ENCODE measurements at places on chromosomes 12 and 14.

DNA sequence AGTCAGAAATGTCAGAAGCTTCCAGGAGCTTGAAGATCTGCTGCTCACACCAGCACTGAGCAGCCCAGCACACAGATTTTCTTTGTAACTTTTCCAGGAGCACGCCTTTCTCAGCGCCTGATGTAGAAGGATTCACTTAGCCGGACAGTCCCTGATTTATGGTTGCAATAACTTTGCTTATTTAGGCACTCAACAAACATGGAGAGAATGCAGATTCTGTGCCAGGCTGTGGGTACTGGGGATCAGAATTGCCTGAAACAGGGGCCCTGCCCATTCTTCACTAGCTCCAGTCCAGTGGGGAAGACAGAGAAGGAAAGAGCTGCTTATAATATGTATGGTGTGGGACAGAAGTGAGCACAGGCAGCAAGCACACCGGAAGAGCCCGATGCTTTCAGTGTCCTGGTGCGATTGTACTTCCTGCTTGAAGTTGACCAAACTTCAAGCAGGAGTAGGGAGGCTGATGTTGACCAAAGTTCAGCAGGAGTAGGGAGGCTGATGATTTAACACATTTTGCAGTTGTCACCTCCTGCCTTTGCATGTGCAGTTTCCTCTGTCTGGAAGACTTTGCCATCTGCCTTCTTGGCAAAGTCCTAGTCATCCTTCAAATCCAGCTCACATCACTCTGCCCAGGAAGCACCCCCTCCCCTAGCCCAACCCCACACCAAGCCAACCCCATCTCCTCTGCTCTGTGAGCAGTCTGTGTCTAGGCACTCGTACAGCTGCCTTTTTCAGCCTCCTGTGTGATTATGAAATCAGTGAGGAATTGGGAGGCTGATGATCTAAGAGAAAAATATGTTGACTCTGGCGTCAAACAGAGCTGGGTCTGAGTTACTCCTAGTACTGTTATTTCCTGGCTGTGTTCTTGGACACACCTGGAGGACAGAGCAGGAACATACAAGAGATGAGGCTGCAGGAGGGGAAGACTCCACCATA, 12.0 kb upstream of the PRIMA1 start:
- no peak for DNase-seq

DNA sequence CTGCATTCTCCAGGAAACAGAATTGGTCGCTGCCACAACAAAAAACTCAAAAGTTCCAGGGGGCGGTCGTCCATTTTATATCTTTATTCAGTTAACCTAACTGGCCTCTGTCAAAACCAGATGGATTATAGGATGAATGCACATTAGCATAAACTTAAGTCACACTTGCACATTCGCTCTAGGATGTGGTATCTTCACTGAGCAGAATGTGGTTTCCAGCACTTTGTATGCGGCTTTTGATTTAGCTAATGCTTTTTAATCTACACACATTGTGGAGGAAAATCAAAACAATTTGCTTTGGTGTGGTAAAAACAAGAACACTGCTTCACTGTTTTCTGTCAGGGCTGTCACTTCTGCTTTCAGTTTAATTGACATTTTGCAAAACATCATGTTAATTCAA, 4.5 kb downstream of the TAS2R50 start:
- no peak for DNase-seq

DNA sequence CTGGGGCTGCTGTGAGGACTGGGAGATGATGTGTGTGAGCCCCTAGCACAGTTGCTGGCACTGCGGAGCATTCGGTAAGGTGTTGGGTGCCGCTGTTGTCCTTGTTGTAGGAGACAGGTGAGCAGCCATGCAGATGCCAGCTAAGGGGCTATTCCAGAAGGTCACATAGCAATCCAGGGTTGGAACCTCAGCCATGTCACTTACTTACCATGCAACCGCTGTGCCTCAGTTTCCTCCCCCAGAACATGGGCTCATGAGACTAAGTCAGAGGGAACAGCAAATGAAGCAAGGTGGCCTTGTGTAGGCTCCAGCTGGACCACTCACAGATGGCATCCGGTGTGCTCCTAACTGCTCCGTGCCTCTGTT, 13.2 kb downstream of the DTX1 start:
- DNase-seq: no peak

GRCh38 chr12:105775343-105775742, 363.4 kb downstream of the NUAK1 start:
- no peak for DNase-seq

GRCh38 chr14:94538070-94538740, 23.0 kb upstream of the SERPINA4 start:
- DNase-seq: peak; percentile 60

GRCh38 chr14:87133073-87133801, 859.7 kb downstream of the GALC start:
- no peak for DNase-seq

GRCh38 chr12:16323638-16324037, 23.8 kb upstream of the MGST1 start:
- no peak for DNase-seq

GRCh38 chr14:61644834-61645233, 50.5 kb upstream of the HIF1A start:
- no peak for DNase-seq

DNA sequence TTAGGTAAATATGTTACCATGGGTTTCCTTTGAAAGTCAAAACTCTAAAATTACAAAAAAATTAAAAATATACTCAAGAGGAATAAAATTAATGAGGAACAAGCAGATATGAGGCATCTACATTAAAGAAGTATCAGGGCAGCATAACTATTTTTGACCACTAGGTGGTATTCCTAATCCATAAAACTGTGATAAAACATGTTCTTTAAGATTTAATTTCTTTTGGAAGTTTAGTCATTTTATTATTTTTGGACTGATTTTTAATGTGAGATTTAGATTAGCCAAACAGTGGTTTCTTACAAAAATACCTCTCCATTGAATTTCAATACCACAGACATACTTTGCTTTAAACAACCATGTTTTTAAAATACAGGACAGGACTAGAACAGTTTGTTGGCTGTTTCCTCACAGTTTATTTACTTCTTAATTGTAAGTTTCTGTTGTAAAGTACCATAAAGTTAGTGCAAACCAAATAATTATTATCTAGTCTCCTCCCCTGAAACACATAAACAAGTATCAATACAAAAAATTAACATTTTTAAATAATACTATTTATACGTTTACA, 49.8 kb downstream of the NTS start:
- no peak for DNase-seq

GRCh38 chr14:88321692-88322503, 1.2 kb downstream of the KCNK10 start:
- no peak for DNase-seq

DNA sequence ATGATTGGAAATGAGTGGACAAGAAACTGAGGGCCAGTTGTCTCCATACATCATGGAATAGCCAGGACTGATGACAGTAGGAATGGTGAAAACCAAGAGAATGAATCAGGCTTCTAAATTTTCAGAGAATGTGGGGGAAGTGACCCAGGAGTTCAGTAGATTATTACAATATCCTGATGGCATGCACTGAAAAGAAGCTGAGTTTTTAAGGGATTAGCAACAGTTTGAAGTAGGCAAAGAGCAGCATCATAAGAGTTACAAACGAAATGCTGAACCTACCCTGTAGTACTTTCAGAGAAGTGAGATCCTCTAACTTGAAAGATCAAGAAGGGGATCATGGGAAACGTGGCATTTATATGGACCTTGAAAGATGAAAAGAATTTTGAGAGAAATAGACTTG, 13.2 kb downstream of the SLC2A14 start:
- no peak for DNase-seq

DNA sequence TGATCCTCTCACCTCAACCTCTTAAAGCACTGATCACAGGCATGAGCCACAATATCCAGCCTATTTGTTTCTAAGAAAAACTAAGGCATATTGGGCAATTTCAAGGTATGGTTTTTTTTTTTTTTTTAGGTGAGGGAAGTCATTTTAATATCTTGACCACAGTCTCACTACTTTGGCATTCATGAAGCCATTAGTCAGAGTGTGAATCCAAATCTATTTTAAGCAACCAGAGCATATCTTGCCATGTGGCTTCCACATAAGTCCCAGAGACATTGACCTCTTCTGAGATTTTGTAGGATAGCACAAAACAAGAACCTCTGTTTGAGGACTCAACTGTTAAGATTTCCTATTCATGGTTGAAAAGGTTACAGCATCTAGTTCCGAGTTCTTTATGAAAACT, 130.3 kb upstream of the RBM19 start:
- no peak for DNase-seq

DNA sequence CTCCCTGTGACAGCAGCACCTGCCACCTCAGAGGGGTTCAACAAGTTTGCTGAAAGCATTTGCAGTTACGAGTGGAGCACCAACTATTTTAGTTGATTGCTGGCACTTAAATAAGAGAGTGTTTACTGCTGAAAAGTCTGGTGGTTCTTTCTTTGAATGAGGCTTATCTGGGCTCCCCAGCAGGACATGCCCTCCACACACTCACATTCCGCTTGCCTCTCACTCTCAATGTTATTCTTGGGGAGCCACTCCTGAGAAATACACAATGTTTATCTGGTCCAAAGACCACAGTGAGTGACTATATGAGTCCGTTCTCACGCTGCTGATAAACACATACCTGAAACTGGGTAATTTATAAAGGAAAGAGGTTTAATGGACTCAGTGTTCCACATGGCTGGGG, 31.9 kb downstream of the NT5DC3 start:
- no peak for DNase-seq

DNA sequence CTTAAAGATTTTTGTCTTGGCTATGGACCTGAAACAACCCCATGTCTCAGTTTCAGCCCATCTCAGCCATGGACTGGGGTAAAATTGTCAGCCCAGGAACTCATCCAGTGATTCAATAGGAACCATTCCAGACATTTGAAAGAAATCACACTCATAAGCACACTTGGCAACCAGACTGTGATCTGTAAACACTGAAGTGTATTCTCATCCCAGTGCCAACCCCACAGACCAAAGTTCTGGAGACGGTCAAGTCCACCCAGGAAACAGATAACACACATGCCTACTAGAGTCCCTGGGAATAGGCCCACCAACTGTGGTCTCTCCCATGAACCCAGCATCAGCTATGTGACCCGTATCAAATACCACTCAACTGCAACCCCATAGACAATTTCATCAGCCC, 804.6 kb downstream of the TRHDE start:
- DNase-seq: no peak

GRCh38 chr12:57993030-57993429, 51.7 kb downstream of the ATP23 start:
- no peak for DNase-seq

- DNase-seq: no peak
These were observed 58.0 kb downstream of the RASSF8 start for GRCh38 chr12:26016516-26016915.

GRCh38 chr14:37452323-37452722, 142.7 kb downstream of the FOXA1 start:
- no peak for DNase-seq

DNA sequence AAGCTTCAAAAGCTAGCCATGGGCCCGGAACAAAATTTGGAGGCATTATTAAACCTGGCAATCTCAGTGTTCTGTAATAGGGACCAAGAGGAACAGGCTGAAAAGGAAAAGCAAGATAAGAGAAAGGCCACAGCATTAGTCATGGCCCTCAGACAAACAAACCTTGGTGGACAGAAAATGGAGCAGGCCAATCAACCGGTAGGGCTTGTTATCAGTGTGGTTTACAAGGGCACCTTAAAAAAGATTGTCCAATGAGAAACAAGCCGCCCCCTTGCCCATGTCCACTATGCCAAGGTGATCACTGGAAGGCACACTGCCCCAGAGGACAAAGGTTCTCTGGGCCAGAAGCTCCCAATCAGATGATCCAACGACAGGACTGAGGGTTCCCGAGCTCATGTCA, 653.9 kb upstream of the TMEM132C start:
- DNase-seq: no peak

- DNase-seq: no peak
These were observed 34.6 kb upstream of the TMX1 start for GRCh38 chr14:51205486-51205885.

- DNase-seq: no peak
These were observed 39.6 kb downstream of the PTPN11 start for GRCh38 chr12:112458330-112458729.

GRCh38 chr14:88078525-88078924, 73.6 kb downstream of the GPR65 start:
- DNase-seq: no peak

- no peak for DNase-seq
These were observed 99.0 kb downstream of the SCN8A start for GRCh38 chr12:51689983-51690382.

DNA sequence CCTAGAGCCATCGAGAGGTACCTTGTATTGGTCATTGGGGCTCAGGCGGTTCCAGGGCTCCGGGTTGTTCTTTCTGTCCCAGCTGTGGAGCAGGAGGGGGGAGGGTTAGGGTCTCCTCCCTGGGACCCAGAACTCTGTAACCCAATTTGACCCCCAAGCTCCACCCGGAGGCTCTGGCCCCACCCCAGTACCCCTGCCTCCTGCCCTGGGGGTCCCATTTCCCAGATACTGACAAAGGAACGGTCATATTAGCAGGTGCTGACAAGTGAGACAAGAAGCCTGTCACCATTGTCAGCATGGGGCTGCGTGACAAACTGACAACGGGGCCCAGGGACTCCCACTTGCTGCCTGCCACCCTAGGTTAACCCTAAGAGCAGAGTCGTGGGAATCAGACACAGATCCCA, 6.2 kb downstream of the SHMT2 start:
- no peak for DNase-seq

DNA sequence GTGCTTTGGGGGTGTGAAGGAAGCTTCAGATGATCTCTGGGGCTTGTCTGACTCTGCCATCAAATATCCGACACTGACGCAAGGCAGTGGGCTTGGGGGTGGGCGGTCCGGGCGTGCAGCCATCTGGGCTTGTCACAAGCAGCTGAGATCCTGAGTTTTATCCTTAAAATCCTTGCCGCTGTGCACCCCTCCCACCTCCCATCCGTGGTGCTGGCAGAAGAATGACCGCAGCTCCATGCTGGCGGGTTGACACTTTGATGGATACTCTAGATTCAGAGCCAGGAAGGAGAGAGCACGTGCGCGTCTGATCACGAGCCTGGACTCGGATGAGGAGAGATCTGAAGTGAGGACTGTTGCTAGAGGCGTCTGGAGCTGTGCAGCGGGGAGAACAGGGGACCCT, 3.0 kb downstream of the ZFYVE21 start:
- no peak for DNase-seq

DNA sequence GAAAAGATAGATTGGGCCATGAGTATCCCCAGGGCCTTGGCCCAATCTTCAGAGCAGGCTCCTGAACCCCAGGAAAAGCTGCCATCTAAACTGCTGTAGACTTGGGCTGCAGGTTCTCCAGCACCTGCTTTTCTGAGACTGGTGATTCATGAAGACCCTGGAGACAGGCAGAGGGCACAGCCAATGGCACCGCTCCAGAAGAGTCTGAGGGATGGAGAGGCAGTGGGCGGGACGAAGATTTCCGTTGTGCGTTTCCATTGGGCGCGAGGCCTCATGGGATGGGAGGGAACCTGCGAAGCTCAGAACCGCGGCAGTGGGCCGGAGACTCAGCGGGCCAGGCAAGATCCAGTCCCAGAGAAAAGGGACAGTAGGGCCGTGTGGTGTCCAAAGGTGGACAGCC, 375.1 kb downstream of the IPO8 start:
- no peak for DNase-seq
